ENCODE measurements at places on chromosomes 12 and 14.
A peak's percentile ranks its signal among the peaks of the same experiment; 100 is the strongest.

DNA sequence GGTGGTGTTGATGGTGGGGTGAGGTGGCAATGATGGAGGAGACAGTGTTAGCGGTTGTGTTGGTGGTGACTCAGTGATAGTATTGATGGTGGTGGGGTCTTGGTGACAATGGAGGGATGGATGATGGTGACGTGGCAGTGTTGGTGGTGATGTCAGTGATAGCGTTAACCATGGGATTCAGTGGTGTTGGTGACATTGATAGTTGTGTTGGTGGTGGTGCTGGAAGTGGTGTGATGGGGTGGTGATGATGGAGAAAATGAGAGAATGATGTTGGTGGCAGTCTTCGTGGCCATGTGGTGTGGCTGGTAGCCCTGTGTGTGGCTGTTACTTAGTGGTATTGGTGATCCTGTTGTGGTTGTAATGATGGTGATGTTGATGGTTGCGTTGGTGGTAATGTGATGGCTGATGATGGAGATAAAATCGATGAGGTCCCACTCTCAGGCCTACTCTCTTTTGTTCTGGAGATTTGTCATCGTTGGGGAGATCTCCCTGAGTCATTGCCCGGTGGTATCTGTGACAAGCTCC lies 2.6 kb downstream of the DTX1 start:
- no peak for DNase-seq

GRCh38 chr12:121443193-121443870 lies 43.4 kb downstream of the RNF34 start:
- peak; percentile 47 for DNase-seq

- DNase-seq = no peak
Observed at GRCh38 chr12:64385468-64385867, 5.1 kb downstream of the C12orf56 start.

DNA sequence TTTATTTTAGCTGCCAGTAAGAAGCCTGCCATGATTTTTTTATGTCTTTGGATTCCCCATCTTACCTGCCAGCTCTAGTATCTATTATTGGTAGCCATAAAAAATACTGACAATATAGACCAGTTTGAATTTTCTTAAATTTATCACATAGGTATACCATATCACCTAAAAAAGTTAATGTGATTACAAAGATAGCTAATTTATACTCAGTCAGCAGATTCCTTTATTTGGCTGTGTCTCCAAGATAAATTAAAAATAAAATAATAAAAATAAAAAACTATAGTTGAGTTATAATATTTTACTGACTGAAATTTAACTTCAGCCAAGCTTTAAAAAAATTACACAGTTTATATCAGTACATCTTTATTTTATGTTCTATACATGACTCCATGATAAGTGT lies 128.3 kb downstream of the GPHN start:
- DNase-seq = no peak

- no peak for DNase-seq
Observed at GRCh38 chr12:26126340-26127284, 1.8 kb upstream of the BHLHE41 start.

GRCh38 chr14:73888460-73888725 lies 1.7 kb downstream of the ZNF410 start:
- DNase-seq = no peak

GRCh38 chr14:83733670-83734069 lies 1796.3 kb upstream of the FLRT2 start:
- no peak for DNase-seq

- DNase-seq = no peak
Observed at GRCh38 chr12:15899282-15899870, 11.8 kb upstream of the DERA start.

DNA sequence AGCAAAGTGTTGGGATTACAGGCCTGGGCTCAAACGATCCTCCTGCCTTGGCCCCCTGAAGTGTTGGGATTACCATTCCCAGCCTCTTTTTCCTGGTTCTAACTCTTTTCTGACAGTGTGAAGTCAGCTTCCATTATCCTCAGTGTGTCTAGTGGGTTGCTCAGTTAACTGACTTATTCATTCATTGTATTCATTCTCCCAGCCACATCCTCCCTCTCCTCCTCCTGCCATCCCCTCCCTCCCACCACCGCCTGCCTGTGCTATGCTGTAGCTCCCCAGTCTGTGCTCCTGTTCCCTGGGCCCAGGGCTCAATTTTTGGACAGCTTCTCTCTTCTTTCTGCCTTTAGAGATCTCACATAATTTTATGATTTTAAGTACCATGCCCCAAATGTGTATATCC lies 19.4 kb downstream of the ATP6V0A2 start:
- no peak for DNase-seq
